ENCODE measurements at places on chromosomes 6 and 20.

DNA sequence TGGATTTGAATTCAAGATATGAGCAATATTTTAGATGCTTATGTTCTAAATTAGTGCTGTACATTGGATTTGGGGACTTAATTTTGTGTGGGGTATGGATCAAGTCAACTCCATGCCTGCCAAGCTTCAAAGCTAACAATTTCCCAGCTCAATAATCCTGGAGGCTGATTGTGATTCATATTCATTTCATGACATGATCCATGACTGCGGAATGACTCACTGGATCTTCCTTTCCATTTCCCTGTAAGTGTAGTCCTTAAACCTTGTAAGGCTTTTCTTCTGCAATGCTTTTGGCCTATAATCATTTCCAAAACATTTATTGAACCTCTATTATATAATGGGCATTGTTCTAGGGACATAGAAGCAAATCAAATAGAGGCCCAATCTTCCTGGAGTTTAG, 44.7 kb upstream of the CCN2 start:
- no peak for DNase-seq

GRCh38 chr6:9520417-9521151, 894.3 kb downstream of the TFAP2A start:
- no peak for DNase-seq

DNA sequence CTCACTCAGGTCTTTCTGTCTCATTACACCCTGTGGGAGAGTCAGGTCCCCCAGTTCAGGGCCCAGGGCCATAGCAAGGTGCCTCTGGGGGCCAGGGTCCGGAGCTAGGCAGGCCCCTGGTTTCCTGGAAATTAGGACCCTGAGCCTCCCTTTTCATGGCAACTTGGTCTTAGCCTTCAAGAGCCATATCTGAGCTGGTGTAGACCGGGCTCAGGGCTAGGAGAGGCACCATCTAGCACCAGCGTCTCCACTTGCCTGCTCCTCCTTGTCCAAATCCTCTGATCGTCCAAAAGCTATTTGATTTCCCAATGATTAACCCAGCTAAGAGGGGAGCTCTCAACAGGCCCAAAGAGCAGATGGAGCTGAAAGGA, 5.6 kb downstream of the MDFI start:
- no peak for DNase-seq

DNA sequence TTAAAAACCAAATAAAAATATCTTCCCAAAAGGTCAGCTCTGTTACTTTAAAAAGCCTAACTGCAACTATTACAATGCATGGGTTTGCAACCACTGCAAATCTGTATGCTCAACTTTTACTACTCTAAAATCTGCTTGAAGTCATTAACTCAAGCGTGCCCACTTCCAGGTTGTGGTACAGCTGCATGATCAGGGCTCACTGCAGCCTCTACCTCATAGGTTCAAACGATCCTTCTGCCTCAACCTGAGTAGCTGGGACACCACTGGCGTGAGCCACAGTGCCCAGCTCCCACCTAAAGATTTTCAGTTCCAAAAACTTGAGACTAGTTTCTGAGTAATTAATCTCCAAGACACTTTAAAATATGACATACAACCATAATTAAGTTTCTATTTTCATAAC, 8.2 kb downstream of the DIDO1 start:
- DNase-seq: no peak

DNA sequence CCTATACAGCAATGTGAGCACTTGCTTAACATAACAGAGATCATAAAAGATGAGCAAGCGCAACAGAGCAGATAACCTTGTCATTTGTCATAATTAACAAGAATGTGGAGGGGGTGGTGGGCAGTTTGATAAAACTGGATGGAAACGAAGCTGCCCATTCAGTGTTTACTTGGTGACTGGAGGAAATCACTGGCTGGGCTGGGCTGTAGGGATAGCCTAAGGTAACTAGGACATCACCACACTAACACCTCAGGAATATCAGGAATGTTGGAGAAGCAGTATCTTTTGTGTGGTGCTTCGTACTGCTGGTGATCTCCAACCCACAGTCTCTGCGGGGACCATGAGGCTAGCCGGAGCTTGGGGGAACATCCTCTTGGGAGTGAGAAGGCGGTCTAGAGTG, 218.4 kb downstream of the HIVEP2 start:
- no peak for DNase-seq

DNA sequence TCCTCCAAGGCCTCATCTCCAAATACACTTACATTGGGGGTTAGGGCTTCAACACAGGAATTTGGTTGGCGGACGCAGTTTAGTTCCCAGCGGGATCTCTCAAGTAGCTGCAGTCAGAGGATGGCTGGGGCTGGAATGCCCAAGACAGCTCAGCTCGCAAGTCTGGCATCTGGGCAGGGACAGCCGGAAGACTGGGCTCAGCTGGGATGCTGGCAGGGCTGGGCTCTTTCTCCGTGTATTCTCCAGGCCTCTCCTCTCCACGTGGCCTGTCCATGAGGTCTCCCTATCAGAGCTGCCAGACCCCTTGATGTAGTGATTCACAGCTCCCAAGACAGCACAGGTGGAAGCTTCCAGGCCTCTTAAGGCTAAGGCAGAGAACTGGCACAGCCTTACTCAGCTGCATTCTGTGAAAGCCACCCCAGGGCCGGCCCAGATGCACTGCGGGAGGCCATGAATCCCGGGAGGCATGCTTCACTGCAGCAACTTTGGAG, 5.0 kb downstream of the FGD2 start:
- DNase-seq: no peak

GRCh38 chr6:30556066-30556905, at the start of gene GNL1:
GNL1 (minus strand) TSS chr6:30556489; CDS start chr6:30556203, 286 bp downstream.
- DNase-seq: peak; percentile 88

- peak; percentile 18 for DNase-seq
Observed at GRCh38 chr6:99612551-99613408, 6.1 kb downstream of the PRDM13 start.

GRCh38 chr20:53691060-53691810, 97.6 kb upstream of the ZNF217 start:
- no peak for DNase-seq

DNA sequence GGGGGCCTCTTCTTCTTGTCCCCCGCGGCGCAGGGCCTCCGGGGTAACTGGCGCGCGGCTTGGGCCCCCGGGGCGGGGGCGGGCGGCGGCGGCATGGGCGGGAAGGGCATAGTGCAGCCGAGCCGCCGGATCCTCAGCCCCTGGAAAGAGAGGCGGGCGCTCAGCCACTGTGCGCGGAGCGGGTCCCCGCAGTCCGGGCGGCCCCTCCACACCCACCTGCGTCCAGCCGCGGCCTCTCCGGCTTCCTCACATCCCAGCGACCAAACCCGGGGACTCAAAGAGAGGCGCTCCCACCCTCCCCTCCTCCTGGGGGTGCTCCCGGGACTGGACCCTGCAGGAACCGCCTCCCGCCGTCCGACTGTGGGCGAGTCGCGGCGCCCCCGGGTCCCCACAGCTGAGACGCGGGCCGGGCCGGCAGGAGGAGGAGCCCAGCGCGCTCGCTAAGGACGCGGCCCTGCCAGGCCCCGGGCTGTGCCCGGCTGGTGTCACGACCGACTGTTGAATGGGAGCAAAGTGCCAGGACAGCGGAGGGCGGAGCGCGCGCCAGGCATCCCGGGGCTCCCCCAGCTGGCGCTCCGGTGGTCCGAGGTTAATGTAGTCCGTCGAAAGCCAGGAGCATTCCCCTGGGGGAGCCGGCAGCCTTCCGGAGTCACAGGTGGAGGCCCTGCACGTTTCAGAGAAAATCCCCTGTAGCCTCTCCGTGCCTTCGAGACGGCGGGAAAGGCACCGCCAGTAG, at the start of gene PRR18:
PRR18 (minus strand) TSS at position 360 of the 736 bp plus-strand sequence; CDS start at position 110, 250 bp downstream.
- peak; percentile 24 for DNase-seq

DNA sequence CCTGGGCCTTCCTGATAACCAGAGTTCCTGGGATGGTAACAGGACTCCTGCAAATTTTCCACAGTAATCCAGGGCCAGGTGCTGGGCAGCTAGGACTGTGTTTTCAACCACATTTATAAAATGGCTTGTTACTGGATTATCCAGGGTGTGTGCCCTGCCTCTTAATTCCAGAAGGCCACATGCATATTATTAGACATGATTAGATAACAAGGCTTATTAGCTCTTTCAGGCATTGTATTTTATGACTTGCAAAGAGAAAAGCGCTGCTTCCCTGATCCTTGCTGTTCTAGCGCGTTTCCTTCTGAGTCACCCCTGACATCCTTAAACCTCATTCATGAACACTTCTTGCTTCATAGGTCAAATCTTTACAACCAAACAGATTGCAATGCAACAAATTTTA, 208.6 kb downstream of the UST start:
- no peak for DNase-seq

- no peak for DNase-seq
Observed at GRCh38 chr6:39426073-39426456, 103.6 kb upstream of the KCNK16 start.

DNA sequence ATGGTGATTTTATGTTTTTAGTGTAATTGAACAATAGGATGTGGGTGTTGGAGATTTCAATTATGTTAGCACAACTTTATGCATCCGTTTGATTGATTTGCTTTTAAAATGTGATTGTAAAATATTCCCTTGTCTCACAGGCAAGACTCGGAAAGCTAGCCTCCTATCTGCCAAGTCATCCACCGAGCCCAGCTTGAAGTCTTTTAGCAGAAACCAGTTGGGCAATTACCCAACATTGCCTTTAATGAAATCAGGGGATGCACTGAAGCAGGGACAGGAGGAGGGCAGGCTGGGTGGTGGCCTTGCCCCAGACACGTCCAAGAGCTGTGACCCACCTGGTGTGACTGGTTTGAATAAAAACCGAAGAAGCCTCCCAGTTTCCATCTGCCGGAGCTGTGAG, 200.9 kb downstream of the SASH1 start:
- no peak for DNase-seq

GRCh38 chr6:157188213-157188612, 135.1 kb downstream of the TMEM242 start:
- DNase-seq: no peak

DNA sequence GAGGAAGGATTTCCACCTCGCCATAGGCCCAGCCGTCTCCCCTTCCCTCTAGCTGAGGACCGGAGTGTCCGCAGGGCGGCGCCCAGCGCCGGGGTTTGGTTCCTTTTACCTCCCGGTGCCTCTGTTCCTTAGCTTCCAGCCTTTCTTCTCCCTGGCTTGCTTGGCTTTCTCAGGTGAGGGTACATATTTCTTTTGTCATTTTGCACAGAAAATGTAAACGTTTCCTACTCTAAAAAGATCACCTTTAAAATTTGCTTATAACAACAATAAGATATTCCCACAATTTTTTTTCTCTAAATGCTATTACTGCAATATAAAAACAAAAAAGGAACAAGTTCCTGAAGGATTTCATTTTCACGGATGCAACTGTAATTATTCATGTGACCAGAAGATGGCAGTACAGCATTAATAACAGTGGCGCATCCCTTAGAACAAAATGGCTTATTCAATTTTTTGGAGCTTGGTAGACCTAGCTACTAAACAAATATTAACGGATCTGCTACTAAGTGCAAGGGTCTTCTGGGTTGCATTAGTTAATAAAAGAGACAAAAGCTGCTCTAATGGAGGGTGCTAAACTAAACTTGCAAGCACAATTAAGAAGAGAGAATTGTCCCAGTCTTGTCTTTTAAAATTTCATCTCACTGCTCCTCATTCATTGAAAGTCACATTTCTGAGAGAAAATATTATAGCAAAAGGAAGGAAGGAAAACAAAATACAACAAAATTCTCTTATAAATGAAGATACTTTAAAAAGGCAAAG, 172.9 kb downstream of the ADGRG6 start:
- DNase-seq: peak; percentile 16

GRCh38 chr6:44897316-44897715, 430.8 kb upstream of the RUNX2 start:
- no peak for DNase-seq

GRCh38 chr20:25205277-25206062, 10.0 kb downstream of the ENTPD6 start:
- DNase-seq: no peak

GRCh38 chr6:157505912-157506491, 125.0 kb downstream of the ZDHHC14 start:
- DNase-seq: no peak

DNA sequence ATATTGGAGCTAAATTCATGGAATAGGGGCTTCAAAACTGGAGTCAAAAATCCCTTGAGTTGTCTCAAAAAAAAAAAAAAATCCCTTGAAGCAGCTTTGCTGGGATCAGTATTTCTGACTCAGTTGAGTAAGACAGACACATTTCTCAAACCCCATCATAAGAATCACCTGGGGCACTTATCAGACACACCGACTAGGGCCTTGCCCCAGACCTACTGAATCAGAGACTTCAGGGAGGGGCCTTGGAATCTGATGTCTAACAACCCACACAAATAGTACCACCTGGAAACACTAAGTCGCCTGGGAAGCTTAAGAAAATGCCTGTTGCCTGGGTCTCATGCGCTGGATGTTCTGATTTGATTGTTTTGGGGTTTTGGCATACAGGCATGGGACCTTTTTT, 44.9 kb upstream of the RNF144B start:
- DNase-seq: no peak

- no peak for DNase-seq
Observed at GRCh38 chr6:166112580-166112979, 55.1 kb downstream of the TBXT start.

- no peak for DNase-seq
Observed at GRCh38 chr6:149696901-149697300, 21.0 kb downstream of the LATS1 start.

GRCh38 chr6:43828711-43829110, 58.7 kb downstream of the VEGFA start:
- DNase-seq: no peak

- no peak for DNase-seq
Observed at GRCh38 chr6:151291722-151292059, 51.9 kb downstream of the AKAP12 start.

GRCh38 chr20:5474646-5475550, 158.1 kb upstream of the PROKR2 start:
- no peak for DNase-seq

- DNase-seq: no peak
Observed at GRCh38 chr6:113632220-113632864, 224.8 kb upstream of the MARCKS start.

GRCh38 chr6:169542491-169542890, 159.3 kb downstream of the WDR27 start:
- no peak for DNase-seq

- no peak for DNase-seq
Observed at GRCh38 chr6:44567406-44567805, 179.9 kb downstream of the CDC5L start.

- DNase-seq: no peak
Observed at GRCh38 chr6:90493332-90493731, 93.5 kb downstream of the MAP3K7 start.

GRCh38 chr20:39132511-39132910, 170.4 kb downstream of the DHX35 start:
- no peak for DNase-seq

GRCh38 chr6:44109212-44109611, 18.0 kb downstream of the MRPL14 start:
- DNase-seq: no peak

Data from NCI-H1930 (cell line).